ENCODE measurements at places on chromosomes 2 and 18.

DNA sequence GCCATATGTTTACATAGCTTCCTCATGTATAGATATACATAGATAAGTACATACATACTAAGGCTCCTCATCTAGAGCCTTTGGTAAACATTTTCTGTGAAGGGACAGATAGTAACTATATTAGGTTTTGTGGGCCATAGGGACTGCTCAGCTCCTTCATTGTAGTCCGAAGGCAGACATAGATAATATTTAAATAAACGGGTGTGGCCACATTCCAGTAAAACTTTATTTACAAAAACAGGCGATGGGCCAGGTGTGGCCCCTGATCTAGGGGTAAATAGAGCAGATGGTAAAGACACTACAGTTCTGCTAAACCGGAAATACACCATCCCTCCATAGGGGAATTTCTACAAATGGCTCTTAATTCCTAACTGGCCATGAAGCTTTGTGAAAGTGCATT, 7.3 kb downstream of the COQ10B start:
- no peak for DNase-seq

DNA sequence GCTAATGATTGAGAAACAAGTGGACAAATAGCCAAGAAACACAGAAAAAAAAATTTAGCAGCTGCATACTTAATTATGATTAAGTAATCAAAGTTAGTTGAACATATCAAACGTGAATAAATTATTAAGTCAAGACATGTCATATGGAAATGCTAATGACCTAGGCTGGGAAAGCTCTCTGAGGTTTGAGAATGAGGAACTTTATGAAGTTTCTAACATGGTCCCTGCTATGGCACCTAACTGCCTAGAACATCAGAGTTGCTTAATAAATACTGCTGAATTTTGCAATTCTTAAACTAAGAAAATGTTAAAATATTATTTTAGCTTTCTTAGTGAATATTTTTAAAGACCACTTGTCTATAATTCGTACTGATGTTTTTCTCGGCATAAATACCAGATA, 99.8 kb downstream of the AFF3 start:
- no peak for DNase-seq

- no peak for DNase-seq
These were observed 1590.0 kb upstream of the LRRTM1 start for GRCh38 chr2:81894451-81894990.

GRCh38 chr2:195563857-195564512, 93.0 kb upstream of the SLC39A10 start:
- DNase-seq, result no peak

DNA sequence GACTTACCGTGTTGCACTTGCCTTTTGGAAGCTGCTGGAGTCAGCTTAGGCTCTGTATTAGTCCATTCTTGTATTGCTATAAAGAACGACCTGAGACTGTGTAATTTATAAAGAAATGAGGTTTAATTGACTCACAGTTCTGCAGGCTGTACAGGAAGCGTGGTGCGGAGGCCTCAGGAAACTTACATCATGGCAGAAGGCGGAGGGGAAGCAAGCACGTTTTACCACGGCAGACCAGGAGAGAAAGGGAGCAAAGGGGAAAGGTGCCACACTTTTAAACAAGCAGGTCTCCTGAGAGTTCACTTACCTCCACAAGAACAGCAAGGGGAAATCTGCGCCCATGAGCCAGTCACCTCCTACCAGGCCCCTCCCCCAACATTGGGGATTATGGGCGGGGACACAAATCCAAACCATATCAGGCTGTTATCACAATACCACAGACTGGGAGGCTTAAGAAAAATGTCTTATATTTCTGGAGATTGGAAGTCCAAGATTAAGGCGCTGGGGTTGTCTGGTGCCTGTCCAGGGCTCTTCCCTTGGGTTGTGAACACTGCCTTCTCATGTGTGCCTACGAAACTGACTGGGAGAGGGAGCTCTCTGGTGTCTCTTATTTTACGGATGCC, 3.6 kb upstream of the D2HGDH start:
- no peak for DNase-seq

GRCh38 chr2:238939074-238939473, 91.2 kb downstream of the TWIST2 start:
- DNase-seq, result no peak

DNA sequence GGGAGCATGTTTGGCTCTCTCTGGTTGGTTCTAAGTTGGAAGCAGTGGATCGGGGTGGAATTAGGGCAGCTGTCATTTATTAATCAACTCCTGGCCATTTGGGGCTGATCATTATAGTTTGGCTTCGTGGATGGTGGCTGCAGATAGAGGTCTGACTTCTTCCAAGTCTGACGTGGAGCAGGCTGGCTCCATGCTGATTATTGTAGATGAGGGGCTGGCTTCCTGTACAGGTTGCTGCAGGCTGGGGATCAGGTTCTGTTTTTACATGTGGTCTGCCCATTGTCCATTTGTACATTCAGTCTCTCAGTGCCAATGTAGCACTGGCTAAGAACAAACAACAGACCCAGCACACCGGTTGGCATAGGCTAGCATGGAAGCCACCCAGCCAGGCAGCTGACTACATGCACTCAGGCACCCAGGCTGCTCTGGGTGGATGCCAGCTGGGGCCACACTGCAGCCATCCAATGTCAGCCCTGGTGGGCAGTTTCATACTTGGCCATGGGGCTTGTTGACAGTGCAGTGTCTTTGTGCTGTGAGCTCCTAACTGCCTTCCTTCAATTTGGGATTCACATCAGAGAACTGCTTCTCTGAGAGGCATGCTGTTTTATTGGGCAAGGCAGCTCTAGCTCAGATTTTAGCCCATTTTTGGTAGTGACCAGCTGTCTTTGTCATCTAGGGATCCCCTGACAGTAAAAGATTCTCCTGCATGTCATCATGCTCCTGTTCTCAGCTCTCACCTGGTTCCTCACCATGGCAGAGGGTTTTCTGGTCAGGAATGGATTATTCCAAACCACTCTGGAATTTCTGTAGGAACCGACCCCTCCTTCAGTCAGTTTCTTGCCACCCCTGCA, 25.4 kb downstream of the NPAS2 start:
- no peak for DNase-seq

DNA sequence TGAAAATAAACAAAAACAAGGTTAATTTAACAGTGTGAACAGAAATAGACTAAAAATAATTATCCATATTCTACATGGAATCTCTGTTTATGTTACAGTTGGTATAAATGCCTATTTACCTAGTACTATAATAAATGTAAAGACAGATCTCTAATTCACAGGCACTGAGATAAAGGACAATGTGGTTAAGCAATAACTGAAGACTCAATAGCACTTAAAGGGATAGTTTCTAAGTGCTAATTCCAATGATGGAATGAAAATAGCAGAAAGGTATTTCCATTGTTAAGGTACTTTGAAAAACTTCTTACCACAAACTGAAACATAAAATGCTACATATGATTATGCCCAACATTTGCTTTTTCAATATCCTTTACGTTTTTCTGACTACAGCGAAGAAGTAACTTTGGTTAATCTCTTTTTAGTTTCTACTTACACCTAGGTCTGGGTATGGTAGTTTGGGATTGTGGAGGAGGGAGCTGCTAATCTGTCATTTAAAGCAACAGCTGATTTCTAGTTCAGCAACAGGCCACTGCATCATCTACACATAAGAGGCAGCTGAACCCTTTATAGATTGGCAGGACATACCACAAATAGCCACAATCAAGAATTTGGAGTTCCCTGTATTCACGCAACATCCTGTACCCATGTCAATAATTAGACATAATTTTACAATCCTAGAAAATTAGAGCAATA, 27.2 kb downstream of the MAP4K3 start:
- DNase-seq, result no peak

DNA sequence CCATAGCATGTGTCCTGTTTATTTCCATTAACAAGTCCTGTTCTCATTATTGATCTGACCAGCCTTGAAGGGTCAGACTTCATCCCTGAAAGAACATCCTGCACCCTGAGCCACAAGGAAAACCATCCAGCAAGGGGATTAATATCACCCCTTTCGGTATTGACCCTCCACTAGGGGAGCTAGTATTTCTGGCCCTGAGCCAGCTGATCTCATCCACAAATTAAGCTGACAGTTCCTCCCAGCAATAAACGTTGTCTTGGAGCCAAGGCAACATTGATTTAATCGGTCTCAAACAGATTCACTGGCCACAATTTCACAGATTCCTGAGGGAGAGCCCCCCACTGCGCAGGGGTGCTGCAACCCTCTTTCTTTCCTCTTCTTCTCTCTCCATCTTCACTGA, 353.1 kb upstream of the FANCL start:
- DNase-seq, result no peak

- no peak for DNase-seq
These were observed 12.7 kb upstream of the DDX18 start for GRCh38 chr2:117801826-117802225.

DNA sequence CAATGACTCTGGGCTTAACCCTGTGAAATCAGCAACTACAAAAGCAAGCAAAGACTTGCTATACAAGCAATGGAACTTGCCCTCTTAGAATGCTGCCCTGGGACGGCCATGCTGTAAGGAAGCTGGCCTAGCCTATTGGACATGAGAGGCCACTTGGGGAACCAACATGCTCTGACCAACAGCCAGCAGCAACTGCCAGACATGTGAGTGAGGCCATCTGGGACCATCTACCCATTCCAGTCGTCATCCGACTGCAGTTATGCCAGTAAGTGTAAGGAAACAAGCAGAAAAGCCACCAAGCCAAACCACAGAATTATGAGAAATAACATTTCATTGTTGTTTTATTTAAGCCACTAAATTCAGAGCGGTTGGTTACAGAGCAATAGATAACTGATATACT, 40.9 kb downstream of the CLASP1 start:
- no peak for DNase-seq

DNA sequence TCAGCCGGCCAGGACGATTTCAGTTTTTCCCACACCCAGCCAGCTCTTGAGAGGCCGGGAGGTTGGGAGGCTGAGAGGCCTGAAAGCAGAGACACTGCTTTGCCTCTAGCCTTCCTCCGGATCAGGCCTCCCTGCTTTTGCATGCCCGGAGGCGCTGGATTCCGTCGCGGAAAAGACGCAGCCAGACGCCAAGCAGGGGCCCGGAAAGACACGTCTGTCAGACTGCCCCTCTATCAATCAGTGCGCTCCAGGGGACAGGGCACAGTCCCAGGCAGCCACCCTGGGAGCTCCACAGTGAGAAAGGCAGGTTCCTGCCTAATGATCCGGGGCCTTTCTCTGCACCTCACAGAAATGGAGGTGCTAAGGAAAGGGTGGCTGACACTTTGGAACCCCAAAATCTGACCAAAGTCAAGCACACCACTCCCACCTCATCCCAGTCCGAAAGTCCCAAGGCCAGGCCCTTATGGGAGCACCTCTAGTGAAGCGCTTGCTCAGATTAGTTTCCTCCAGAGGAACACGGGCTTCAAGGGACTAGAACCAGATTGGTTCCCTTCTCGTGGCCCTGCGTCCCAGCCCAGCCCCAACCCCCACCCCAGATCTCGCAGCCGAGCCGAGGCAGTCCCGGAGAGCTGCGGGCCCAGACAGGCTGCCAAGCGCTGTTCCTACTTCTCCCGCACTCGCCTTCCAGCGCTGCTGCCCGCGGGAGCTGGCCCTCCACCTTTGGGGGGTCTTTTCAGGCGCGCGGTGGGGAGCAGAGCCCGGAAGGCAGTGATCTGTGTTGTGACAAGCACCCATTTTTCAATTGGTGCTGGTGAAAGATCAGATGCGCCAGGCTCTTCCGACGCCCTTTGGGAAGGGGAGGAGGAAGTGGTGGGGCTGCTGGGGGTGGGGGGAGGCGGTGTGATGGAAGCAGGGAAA, 5.0 kb downstream of the DLX1 start:
- DNase-seq, result no peak

Measured in caudate nucleus (tissue), 63 donors.